Astrocyte (in vitro differentiated cells and primary cell): ENCODE measurements at places on chromosomes 3 and 15.

DNA sequence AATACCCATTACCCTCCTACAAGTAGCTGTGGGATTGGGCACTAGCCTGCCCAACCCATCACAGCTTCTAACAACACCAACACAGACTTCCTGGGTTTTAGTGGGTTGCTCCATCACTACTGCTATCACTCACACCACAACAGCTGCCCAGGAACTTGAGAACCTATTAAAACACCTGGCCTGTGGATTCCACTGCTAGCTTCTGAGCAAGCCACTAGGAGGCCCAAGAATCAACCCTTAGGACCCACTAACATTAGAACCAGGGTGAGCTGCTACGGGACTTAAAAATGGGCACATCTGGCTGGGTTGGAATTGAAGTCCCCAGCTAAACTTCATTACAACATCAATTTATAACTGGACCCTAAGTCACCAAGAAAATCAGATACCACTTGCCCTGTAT, 113.2 kb upstream of the TP63 start:
- H3K4me1 ChIP-seq: no peaks in the 10 kb centered on the region
- no peaks in the 10 kb centered on the region for H3K36me3 ChIP-seq
- no peak overlapping the region for H3K4me3 ChIP-seq
- no peak overlapping the region for H3K27ac ChIP-seq

- no peaks in the 10 kb centered on the region for H3K27me3 ChIP-seq
- H3K4me1 ChIP-seq: no peaks in the 10 kb centered on the region
- peak; percentile 45 for DNase-seq
- H3K36me3 ChIP-seq: no peaks in the 10 kb centered on the region
- H3K27ac ChIP-seq: no peak overlapping the region
Measured at GRCh38 chr3:120875989-120876388, 32.0 kb upstream of the STXBP5L start.

DNA sequence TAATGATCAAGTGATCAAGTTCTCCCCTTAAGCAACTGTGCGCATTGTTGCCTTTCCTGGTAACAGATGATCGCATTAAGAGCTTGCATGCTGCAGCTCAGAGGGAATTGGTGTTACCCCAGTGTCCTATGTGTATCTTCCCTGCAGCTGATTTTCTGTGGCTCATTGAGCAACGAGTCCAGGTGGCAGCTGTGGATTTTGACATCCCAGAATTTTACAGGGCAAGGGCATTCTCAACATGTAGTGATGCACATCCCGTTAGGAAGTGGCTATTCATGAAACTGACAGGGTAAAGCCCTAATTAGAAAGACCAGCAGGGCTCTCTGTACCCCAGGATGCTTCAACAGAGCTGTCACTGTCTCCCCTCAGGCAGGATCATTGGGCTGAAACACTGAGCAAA, 232.8 kb downstream of the AGBL1 start:
- no peaks in the 10 kb centered on the region for H3K36me3 ChIP-seq
- H3K27me3 ChIP-seq: no peaks in the 10 kb centered on the region
- H3K27ac ChIP-seq: no peak overlapping the region
- no peak for DNase-seq

DNA sequence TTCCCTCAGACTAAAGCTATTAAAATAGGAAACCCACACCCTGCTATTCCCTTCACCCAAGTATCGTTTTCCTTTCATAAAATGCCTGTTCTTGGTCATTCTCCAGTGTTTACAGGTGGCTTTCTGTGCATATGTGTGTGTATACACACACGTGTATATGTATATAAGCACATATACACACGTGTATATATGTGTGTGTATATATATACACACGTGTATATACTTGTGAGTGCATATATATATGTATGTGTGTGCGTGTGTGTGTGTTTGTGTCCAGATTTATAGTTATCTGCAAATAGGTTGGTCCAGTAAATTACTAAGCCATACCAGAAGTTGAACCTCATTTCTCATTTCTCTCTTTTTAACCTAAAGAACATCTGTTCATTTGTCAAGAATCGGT, 15.7 kb upstream of the TEX9 start:
- no peak overlapping the region for H3K4me3 ChIP-seq
- H3K4me1 ChIP-seq: no peaks in the 10 kb centered on the region
- no peaks in the 10 kb centered on the region for H3K36me3 ChIP-seq
- no peak for DNase-seq

- H3K27me3 ChIP-seq: no peaks in the 10 kb centered on the region
- no peaks in the 10 kb centered on the region for H3K36me3 ChIP-seq
- H3K4me3 ChIP-seq: peak overlapping the region; percentile 30
- H3K27ac ChIP-seq: peak overlapping the region; percentile 86
- peak; percentile 95 for DNase-seq
- peaks cover 48% of the 10 kb centered on the region for H3K4me1 ChIP-seq
Measured at GRCh38 chr3:183287301-183287971, 34.4 kb downstream of the B3GNT5 start.
